Inflammatory macrophage treated with lipopolysaccharide for 1 hour (primary cell): ENCODE measurements at places on chromosomes 16 and 17.

DNA sequence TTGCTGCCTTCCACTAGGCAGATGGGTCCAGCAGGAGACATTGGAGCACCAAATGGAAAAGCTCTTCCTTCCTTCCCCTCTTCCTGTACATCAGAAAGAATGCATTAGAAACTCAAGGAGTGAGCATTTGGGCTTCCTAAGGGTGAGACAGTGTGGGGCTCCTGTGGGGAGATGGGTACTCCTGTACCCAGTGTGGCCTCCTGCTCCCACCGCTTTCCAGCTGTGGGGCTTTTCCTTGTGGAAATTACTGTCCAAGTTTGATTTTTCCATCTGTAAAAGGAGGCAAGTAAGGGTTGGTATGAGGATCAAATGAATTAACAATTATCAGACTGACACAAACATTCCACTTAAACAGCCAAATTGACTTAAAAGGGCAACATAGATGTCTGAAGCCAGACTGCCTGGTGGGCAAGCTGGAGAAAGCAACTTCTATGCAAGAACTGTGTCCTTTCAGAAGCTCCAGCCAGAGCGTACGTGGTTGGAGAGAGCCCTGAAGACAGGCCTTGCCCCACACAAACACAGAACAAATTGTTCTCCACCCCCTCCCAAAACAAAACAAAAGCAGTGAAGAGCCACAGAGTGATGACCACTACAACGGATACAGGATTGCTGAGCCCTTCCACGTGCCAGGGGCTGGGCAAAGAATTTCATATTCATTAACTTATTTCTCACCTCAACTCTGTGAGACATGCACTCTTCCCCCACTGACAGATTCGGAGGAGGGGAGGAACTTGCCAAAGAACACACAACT lies 23.1 kb upstream of the ALDH3A1 start:
- DNase-seq = no peak

- DNase-seq = no peak
Observed at GRCh38 chr17:18203308-18203707, 19.7 kb downstream of the ALKBH5 start.

- DNase-seq = no peak
Observed at GRCh38 chr16:77991701-77992100, 30.6 kb upstream of the CLEC3A start.

DNA sequence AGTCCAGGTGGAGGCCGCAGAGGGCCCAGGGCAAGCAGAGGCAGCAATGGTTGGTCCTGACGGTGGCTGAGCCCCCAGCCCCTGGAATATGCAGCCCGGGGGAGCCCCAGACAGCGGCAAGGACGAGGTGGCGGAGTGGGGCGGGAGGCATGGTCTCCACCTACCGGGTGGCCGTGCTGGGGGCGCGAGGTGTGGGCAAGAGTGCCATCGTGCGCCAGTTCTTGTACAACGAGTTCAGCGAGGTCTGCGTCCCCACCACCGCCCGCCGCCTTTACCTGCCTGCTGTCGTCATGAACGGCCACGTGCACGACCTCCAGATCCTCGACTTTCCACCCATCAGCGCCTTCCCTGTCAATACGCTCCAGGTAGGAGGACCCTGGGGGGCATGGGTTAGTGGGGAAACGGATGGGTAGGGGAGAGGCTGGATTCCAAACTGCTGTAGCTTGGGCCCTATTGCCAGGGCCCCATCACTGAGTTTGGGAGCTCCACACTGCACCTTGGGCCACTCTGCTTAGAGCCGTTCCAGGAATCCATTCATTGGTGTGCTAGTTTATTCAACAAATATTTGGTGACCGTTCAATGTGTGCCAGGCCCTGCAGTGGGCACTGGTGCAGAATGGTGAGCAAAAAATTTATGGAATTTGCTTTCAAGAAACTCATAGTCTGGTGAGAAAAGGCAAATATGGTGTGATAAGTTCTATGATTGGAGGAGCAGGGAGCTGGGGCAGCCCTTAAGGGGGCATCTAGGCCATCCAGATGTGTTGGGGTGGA lies 3.8 kb downstream of the RASL10B start:
- no peak for DNase-seq

DNA sequence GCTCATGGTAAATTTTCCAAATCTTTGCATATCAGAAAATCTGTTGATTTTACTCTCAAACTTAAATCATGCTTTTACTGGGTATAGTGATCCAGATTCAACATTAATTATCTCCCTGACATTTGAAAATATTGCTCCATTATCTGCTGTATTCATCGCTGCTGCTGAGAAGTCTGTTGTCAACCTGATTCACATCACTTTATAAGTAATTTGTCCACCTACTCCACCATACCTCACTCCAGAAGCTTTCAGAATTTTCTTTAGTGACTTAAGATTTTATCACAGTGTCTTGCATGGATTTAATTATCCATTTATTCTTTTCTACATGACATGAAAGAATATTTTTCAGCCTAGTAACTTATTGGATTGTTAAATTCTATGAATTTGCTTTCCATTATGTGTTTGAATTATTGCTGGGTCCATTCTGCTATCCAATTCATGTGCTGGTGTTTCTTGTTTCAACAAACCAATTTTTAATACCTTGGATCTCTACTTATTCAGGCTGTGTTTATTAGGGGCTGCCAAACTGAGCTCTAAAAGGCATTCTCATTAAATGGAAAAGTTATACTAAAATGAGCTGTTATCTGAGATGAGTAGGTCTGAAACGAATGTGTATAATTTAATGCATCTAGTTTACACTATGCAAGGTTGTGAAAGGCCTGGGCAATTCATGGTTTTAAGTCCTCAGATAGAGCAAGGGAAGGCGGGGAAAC lies 519.3 kb upstream of the CDH11 start:
- DNase-seq = no peak

DNA sequence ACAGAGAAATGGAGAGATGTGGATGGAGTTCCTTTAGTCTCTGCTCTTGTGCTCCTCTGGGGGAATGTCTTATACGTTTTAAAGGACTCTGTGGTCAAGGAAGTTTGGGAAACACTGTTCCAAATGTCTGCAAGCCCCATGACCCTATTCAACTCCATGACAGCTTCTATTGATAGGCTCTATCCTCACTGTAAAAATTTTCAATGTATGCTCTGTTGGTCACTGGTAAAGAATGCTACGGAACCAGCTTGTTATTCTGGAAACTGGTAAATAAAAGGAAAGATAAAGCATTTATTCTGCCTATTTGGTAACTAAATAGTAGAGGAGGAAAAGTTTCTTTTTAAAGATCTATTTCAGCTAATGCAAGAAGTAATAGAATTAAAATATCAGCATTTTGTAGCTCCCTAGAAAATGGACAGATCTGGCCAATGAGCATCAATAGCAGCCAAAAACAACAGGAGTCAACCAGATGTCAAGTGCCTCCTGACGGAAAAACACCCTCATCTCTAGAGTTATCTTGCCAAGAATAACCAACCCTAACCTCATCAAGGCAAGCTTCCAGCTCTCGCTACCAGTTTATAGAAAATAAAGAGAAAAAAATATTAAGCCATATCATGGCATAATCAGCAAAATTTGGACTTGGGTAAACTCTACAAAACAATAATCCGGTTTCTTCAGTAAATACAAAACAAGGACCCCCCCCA lies 16.1 kb downstream of the GDE1 start:
- DNase-seq = no peak

- no peak for DNase-seq
Observed at GRCh38 chr17:50180620-50181019, 14.8 kb downstream of the SGCA start.

GRCh38 chr17:66373079-66373478 lies 70.7 kb downstream of the PRKCA start:
- DNase-seq = no peak

DNA sequence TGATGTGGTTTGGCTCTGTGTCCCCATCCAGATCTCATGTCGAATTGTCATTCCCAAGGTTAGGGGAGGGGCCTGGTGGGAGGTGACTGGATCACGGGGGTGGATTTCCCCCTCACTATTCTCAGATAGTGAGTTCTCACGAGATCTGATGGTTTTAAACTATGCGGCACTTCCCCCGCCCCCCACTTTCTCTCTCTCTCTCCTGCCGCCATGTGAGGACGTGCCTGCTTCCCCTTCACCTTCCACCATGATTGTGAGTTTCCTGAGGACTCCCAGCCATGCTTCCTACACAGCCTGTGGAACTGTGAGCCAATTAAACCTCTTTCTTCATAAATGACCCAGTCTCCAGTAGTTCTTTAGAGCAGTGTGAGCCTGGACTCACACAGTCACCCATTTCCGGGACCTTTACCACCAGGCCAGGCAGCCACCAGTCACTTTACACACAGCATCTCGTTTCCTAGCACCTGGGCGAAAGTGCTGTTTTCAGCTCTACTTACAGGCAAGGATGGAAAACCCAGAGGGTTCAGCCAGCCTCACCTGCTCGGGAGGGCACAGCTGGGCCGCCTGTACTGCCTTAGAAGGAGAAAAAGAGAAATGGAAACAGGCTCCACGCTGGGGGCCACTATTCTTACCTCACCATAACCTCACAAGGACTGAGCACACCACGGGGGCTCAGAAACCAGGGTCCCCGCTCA lies 13.8 kb upstream of the ZC3H18 start:
- no peak for DNase-seq

DNA sequence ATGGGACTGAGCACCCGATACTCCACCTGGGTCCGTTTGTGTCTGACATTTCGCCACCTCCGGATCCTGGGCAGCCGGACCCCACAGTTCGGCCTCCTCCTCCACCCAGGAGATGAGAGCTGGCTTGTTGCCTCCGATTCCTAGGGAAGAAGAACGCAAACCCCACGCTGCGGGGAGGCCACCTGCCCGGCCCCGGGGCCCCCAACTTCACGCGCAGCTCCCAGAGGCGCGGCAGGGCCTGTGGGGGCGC lies 542 bp downstream of the ZNF764 start:
- no peak for DNase-seq

DNA sequence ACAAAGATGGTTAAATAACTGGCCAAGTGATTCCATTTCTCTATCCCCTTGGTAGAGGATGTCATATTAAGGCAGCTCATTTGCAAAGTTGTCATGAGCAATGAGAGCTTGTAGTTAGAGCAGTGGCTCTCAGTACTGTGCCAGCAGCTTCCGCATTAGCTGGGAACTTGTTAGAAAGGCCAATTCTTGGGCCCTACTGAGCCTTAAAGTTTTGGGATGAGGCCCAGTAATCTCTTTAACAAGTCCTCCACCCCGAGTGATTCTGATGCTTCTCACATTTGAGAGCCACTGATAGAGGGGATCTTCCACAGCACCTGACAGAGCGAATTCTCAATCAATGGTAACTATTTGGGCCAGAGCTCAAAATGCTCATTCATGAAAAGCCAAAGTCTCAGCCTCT lies 20.2 kb upstream of the CCL1 start:
- DNase-seq = no peak

- DNase-seq = no peak
Observed at GRCh38 chr16:1918351-1919326, at the start of gene HS3ST6. Gene HS3ST6, minus strand, starts transcription at chr16:1918415. Its CDS starts 92 bp downstream, at chr16:1918323.

GRCh38 chr16:8899709-8900317 lies 17.7 kb downstream of the LITAFD start:
- no peak for DNase-seq

DNA sequence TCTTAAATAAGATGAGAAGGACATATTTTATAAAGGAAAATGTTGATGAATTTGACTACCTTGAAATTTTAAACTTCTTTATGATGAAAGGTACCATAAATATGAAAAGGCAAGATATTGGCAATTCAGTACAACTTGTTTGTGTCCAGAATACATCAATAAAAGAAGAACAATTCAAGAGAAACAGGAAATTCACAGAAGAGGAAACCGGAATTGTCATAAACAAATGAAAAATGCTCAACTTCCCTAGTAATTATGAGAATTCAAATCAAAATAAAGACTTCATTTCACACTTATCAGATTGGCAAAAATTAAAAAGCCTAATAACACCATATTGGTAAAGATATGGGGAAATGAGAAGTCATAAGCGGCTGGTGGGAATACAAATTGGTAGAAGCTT lies 54.3 kb downstream of the WSB1 start:
- no peak for DNase-seq

DNA sequence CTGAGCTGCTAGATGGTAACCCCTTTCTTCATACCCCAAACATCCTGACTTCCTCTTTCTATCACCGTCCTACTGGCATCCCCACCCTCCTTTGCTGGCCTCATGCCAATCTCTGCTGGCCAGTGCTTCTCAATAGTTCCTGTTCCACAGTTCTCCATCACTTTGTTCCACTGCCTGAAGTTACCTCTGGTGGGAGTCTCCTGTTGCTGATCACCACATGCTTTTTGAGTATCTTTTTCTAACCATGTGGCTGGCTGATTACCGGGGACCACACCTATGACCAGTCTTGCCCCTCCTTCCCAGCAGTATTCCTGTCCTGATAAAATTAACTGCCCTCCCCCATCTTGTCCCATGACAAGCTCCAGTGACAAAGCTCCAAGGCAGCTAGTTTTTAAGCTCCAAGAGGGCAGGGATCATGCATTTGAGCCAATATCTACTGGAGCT lies 380.4 kb upstream of the CCL2 start:
- DNase-seq = no peak

GRCh38 chr16:51328733-51329132 lies 177.7 kb upstream of the SALL1 start:
- DNase-seq = no peak

- DNase-seq = no peak
Observed at GRCh38 chr17:64385187-64386083, 5.2 kb downstream of the PECAM1 start.

DNA sequence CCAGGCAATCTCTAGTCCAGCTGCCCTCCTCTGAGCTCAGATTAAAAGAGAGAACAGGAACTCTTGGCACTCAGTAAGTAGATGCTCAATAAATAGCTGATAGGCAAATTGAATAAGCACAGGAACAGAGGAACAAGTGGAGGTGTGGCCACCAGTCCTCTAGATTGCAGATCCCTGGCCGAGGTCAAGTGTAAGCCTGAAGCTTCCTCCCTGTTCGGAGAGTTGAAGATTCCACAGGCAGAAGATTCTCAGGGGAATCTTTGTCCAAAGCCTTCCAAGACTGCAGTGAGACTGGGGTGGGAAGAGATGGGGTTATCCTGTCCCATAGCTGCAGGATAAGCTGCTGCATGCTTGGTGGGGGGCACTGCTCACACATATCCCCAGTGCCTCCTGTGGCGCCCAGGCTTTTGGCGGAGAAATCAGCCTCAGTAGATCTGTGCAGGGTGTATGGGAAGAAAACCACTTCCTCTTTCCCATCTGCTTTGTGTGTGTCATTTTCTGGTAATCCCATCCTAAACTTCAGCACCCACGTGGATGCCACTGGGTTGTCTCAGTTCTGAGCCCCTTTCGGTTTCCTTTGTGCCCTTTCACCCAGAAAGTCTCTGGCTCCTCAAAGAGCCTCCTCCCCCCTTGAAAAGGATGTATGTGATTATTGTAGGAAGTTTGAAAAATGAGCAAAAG lies 12.1 kb downstream of the CD300A start:
- DNase-seq = peak; percentile 93

- no peak for DNase-seq
Observed at GRCh38 chr17:77723071-77723908, 235.2 kb upstream of the TNRC6C start.
